ENCODE measurements at places on chromosomes 16 and 17.

DNA sequence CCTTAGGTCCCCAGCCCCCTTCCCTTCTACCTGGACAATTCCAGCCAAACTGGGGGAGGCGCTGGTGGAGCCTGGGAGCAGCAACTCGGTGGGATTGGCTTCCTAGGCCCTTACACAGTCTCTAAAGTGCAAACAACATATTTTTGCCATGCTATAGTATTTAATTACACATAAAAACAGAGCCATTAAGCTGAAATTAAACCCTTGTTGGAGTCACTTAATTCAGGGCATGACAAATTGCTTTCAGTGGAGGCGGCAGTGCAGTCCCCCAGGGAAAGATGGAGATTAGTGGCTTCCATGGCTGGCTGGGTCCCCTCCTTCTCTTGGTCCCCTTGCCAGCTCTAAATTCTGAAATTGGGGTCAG is 17.3 kb downstream of the IGFBP4 start:
- no peak for DNase-seq

GRCh38 chr17:83028851-83029250 is 50.6 kb upstream of the METRNL start:
- DNase-seq: no peak

- DNase-seq: no peak
Measured at GRCh38 chr17:56717471-56717870, 116.2 kb downstream of the C17orf67 start.

DNA sequence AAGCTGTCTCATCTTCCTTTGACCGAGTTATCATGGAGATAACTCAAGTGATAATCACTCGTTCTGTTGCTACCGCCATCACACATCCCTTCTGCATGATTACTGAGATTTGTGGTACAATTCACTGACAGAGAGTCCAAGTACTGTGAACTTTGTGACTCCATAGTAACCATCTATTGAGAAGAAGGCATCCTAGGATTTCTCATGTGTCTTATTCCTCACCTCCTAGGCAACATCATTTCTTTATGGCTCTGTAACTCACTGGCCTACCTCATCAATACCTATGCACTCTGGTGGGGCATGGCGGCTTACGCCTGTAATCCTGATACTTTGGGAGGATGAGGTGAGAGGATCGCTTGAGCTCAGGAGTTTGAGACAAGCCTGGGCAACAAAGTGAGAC is 19.4 kb downstream of the DRC7 start:
- no peak for DNase-seq

- DNase-seq: no peak
Measured at GRCh38 chr17:28570716-28571360, 486 bp downstream of the PIGS start.

DNA sequence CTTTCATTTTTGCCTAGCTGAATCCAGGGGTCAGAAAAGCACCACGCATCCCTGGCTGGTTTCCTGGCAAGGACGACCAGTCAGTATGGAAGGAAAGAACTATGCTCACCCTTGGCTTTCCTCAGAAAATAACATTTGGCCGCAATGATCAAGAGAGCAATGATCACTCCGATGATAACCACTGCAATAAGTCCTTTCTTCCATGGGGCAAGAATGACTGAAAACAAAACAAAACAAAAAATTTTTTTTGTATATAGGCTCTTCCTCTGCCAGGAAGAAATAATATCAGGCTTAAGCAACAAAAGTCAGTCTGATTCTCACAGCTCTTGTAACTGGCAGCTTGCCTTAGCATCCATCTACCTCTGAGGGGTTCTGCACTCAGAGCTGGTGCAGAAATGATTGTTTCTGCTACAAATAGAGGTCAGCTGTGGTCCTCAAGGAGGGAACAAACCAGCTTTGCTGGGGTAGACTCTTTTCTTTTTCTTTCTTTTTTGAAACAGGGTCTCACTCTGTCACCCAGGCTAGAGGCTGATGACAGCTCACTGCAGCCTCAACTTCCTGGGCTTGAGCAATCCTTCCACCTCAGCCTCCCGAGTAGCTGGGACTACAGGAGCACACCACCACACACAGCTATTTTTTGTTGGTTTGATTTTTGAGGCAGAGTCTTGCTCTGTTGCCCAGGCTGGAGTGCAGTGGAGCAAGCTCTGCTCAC is 35.7 kb downstream of the PECAM1 start:
- no peak for DNase-seq

GRCh38 chr17:17774009-17774881 is 62.5 kb downstream of the SREBF1 start:
- DNase-seq: no peak

DNA sequence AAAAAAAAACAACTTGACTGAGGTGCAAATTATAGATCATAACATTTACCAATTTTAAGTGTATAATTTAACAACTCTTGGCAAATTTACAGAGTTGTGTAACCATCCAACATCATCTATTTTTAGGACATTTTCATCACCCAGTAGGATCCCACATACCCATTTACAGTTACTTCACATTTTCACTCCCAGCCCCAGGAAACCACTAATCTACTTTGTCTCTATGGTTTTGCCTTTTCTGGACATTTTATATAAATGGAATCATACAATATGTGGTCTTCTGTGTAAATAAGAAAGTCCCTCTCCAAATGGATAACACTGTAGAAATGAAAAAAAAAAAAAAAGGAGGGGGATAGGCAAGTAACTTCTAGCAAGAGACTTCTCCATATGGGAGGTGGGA is 26.1 kb upstream of the XYLT1 start:
- no peak for DNase-seq

- peak; percentile 48 for DNase-seq
Measured at GRCh38 chr17:77610972-77611521, 347.5 kb upstream of the TNRC6C start.

DNA sequence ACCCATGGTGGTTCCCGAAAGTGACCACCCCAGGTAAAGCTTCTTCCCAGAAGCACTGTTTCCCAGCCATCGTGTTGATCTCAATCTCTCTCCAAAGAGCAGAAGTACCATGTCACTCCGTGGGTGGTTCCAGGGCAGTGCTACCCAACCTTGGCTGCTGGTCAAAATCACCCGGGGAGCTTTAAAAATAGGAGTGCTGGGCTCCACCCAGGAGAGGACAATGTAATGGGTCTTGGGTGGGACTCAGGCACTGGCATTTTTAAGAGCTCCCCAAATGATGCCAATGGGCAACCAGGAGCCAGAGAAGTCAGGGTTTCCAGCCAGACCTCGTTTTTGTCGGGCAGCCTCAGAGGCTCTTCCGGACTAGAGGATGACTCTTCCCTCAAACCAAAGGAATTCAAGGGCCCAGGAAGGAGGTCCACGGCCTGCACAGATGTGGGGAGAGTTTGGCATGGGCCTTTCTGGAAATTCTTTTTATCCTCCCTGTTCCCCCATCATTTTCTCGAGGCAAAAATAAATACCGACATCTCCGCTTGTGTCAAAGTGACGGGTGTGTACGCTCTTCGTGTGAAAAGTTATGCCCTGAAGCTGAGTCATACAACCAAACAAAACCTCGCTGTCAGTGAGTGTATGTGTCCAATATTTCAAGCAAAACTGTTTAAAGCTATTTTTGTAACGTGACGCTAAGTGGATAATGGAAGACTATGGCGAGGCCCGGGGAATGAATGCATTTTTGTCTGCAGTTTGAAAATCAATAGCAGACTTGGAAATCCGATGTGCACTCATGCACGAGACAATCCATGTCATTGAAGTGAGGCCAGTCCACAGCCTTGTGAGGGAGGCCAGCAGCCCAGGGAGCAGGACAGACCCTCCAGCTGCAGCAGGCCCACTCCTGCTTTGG is 364.1 kb downstream of the FOXL1 start:
- peak; percentile 31 for DNase-seq

GRCh38 chr16:73091174-73091573 is 43.2 kb upstream of the ZFHX3 start:
- no peak for DNase-seq

GRCh38 chr17:34799751-34800150 is 161.5 kb downstream of the CCT6B start:
- DNase-seq: no peak

DNA sequence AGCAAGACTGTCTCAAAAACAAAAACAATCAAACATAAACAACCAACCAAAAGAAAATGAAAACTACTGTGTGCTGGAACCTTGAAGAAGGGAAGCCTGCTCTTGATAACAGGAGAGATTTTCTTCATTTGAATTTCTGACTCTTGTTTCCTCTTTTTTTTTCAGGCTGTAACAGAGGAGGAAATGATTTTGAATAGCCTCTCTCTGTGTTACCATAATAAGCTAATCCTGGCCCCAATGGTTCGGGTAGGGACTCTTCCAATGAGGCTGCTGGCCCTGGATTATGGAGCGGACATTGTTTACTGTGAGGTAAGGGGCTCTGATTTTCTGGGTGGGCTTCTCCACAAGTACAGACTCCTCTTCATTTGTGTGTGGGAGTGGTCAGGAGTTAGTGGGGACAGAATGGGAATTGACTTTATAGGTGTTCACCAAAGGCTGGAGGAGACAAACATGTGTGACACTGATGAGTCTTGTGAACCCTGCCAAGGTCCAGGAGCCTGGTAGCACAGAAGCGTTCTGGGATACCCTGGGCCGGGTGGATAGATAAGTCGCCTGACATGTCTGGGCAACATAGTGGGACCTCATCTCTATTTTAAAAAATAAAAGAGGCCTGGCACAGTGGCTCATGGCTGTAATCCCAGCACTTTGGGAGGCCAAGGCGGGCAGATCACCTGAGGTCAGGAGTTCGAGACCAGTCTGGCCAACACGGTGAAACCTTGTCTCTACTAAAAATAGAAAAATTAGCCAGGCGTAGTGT is 14.9 kb downstream of the DUS2 start:
- DNase-seq: no peak

GRCh38 chr16:11639925-11640899 is 28.0 kb upstream of the SNN start:
- peak; percentile 97 for DNase-seq

GRCh38 chr17:48549914-48550501 is 5.1 kb upstream of the HOXB2 start:
- DNase-seq: no peak

- DNase-seq: no peak
Measured at GRCh38 chr16:50012182-50012581, 12.8 kb upstream of the CNEP1R1 start.

DNA sequence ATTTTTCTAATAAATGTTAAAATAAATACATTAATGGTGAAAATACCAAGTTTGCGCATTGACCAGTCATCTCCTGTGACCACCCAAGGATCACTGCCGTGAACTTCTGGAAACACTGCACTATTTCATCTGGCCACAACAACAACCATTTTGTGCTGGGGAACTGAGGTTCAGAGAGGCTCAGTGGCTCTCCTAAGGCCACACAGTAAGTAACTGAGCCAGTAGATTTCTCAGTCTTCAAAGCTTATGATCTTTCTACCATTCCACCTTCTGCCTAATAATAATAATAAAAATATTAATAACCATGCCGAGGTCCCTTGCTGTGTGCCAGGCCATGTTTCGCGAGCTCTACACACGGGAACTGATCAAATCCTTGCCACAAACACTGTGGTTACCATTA is 182.0 kb downstream of the IRF8 start:
- no peak for DNase-seq

DNA sequence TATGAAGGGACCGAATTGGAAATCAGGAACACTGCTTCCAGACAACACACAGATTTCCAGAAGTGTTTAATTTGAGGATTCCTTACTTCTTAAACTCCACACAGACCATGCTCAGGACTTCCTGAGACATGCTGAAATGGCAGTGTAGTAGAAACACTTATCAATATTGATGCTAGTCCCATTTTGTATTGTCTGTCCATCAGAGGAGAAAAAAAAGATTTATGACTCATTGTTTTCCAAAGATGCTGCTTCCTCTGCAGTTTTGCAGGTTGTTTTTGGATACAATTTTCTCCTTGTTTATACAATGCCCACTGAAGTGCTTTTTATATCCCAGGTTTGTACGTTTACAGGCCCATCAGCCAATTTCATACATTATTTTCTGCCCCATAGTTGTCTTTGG is 68.3 kb upstream of the TANC2 start:
- DNase-seq: no peak

DNA sequence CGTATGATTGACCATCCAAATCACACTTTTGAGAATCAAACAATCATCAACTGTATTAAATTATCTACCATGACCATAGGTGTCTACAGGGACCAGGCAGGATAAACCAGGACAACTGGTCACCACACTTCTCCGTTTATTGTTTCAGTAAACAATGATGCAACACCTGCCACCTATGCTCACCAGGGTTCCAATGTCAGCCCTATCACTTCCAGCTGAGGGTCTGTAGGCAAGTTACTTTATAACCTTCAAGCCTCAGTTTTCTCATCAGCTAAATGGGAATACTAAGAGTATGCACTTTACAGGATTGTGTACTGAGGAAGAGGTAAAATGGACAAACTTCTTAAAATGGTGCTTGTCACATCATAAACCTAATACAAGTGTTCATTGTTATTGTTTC is 14.9 kb downstream of the TMEM114 start:
- no peak for DNase-seq

DNA sequence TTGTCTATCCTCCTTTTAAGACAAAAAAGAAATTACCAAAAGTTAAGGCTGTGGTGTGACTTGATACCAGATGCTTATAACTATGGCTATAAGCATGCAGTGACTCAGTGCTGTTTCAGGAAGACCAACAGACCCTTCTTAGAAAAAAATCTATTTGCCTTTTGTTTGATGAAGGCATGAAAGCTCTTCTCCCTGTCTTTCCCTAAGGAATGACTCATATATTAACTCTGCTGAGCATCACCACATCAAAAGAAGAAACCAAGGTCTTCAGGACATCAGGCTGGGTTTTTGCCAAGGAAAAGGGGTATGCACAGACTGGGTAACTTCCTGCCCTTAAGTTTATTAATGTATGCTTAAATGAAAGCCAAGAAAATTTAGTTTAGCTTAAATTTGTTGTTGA is 47.1 kb downstream of the VMP1 start:
- DNase-seq: peak; percentile 88

DNA sequence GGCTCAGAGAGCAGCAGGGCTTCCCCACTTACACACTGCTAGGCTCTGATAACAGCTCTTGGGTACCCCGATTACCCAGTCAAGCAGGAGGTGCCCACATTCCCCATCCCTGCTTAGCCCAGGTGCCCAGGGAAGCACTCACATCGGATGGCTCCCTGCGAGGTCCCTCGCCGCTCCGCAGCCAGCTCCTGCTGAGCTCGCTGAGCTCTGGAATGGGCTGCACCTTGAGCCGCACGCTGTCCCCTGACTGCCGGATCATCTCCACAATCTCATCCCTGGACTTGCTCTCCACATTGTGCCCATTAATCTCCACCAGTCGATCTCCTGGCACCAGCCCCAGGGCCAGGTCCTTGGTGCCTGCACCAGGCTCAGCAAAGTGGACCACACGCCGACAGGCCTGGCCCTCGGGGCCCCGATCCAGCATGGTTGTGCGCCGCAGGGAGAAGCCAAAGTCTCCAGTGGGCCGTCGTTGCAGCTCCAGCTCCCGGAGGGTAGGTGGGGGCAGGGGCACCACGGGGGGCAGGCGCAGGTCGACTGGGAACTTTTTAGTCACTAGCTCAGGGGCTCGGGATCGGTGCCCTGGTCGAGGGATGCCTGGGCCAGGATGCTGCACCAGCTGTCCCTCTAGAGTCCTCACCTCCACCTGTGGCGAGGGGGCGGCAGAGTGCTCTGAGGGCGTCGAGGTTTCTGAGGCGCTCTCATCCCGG is 14.2 kb downstream of the MYO18A start:
- DNase-seq: no peak

GRCh38 chr16:4410335-4411075 is 5.9 kb downstream of the CORO7 start:
- peak; percentile 70 for DNase-seq
